T-cell (primary cell): ENCODE measurements at places on chromosomes 6 and 20.
A peak's percentile ranks its signal among the peaks of the same experiment; 100 is the strongest.

- no peak for DNase-seq
These were observed 131.1 kb upstream of the SOX4 start for GRCh38 chr6:21462519-21462852.

- DNase-seq = no peak
These were observed 669 bp upstream of the PEX6 start for GRCh38 chr6:42979523-42980177.

- no peak for DNase-seq
These were observed 79.9 kb upstream of the NAA20 start for GRCh38 chr20:19937218-19937617.

- peak; percentile 32 for DNase-seq
These were observed 686 bp downstream of the ZGPAT start for GRCh38 chr20:63708301-63709148.

- DNase-seq = no peak
These were observed 95.9 kb upstream of the IFNGR1 start for GRCh38 chr6:137315081-137315480.

DNA sequence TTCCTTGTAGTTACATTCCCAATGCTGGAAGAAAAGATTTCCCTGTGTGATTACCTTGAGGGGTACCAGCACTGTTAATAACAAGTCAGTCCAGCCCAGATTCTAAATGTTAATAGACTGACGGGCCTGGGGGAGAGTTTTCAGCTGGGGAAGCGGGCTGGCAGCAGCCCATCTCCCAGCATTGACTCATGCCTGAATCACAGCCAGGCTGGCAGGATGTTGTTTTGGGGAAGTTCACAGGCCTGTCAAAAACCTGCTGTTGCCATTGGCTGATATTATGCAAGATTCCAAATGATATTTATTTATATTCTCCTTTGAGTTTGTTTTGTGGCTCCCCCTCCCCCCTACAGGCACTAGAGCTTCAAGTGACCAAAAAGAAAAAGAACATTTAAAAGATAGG is 213.9 kb upstream of the CNR1 start:
- no peak for DNase-seq

DNA sequence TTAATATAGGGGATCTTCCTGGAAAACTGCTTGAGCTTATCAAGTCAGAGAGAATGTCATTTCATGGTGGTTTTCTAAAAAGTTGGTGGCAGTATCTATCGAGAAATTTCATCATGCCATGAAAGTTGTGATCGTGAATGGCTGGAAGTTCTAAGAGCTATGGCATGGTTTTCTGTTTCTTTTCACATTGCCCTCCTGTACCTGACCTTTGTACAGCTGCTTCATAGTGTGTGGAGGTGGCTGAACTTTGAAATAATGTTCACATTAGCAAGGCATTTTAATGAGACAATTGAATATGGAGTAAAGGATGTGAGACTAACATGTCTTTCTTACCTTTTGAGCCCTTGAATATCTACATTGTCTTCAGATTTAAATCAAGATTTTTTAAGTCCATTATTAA is 278.2 kb upstream of the ID4 start:
- DNase-seq = no peak

DNA sequence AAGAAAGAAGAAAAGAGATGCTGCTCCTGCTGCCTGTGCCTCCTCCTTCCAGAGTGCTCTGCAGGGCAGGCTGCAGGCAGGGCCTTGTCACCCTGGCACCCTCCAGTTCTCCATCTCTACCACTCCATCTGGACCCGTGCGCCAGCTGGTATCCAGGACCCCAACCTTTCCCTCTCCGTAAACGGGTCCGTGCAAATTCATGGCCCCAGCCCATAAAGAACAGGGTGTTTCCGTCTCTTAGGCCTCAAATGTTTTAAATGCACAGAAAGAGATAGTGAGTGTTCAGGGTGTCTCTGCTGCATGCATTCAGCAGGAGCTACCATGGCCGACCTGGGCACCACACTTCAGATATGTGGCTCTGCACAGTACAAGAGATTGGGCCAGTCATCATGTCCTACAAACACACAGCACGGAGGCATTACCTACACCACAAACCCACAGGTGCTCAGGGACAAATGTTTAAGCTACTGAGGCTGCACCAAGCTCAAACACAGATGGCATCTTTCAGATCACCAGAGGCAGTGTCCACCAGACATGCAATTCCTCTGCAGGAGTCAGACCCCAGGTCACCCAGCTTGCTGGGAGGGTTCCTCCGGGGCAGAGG is 258.1 kb downstream of the DLL1 start:
- DNase-seq = no peak

- DNase-seq = no peak
These were observed 22.1 kb upstream of the FKBP1A start for GRCh38 chr20:1414982-1415381.

DNA sequence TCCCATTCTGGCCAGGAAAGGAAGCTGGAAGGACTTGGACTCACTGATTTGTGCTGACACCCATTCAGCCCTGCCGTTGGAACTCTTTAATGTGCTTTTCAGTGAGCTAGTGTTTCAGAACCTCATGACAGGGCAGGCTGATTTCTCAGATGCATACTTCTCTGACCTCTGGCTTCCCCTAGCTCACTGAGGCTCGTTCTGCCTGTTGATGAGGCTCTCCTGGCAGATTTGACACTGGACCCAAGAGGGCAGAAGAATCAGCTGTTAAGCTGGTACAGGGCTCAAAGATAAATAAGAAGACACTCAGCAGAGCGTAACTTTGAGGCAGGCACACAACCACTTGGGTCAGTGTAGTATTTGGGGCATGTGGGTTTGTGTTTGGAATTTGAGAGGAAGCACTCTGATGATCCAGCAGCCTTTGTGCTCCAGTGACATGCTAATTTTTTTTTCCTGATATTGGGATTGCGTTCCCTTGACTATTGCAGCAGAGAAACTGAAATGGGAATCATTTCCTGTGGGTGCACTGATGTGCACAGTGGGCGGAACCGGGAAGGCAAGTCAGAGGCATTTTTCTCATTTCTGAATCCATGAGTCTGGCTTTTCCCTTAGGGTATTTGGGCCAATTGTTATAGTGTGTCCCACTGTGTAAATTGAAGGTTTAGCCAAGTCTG is 80.2 kb downstream of the CARMIL1 start:
- DNase-seq = no peak

DNA sequence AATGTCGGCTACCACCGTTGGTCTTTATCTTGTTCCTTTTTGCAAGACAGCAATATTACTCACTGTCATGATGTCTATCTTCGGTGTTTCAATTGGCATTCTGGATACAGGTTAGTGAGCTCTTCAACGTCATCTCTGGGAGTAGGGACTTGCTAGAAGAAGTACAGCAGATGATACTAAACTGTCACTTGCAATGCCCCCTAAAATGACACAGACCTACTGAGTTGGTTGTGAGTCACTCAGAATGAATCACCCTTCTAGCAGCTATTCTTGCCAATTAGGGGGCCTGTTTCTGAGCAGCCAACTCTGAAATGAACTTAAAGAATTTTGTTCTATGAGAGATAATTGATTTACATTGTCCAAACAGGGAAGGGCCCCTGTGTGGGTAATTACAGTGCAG is 176.5 kb downstream of the SLC16A10 start:
- DNase-seq = no peak
